ENCODE measurements at places on chromosomes 6 and 20. TPM values are rescaled to one million over a fixed set of nuclear protein-coding genes. Genes with fewer than 3 reads are reported as not detected.

DNA sequence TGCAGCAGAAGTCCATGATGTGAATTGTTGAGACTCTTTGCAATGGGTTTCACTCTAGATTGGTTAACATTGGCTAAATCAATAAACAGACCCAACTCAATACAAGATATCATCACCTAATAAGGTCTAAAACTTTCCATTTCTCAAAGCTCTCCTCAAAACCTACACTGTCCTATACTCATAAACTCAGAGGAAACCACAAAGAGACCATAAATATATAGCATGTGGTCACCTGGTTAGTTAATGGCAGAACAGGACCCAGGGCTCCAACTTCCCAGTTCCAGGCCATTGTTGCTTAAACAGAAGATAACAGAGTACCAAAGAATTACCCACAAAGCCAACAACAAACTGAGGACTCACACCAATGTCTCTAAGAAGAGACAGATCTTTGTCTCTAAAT is 12.0 kb downstream of the RTN4IP1 start:
- no peak for DNase-seq
- no peaks in the 10 kb centered on the region for H3K27me3 ChIP-seq
- peaks cover 52% of the 10 kb centered on the region for H3K4me1 ChIP-seq
- no peak overlapping the region for H3K4me3 ChIP-seq
- no peaks in the 10 kb centered on the region for H3K36me3 ChIP-seq

DNA sequence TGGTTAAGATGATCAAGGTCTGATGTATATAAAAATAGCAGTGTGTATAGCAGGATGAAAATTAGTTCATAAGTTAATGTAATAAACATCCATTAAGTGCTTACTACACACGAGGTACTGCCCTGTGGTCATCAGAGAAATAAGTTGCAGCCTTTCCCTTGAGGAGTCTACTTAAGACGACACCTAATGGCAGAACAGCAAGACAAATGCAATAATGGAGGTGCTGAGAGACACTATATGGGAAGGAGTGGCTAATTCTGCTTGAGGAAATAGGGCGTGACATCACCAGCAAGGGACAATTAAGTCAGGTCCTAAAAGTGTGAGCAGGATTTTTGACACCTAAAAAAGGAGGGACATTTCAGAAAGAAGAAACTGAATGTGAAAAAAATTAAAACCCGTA is 75.2 kb downstream of the BACH2 start:
- no peak overlapping the region for H3K4me3 ChIP-seq
- peaks cover 23% of the 10 kb centered on the region for H3K4me1 ChIP-seq
- no peaks in the 10 kb centered on the region for H3K36me3 ChIP-seq
- no peak overlapping the region for H3K27ac ChIP-seq

Gene ULBP2
- not detected for polyA plus RNA-seq

Gene CRIP3
- polyA plus RNA-seq: 14.2 TPM

Gene RSPH9
- not detected for polyA plus RNA-seq

Gene PSORS1C1
- polyA plus RNA-seq: 0.24 TPM
